Adipocyte (in vitro differentiated cells): ENCODE measurements at places on chromosomes 5 and 9.

DNA sequence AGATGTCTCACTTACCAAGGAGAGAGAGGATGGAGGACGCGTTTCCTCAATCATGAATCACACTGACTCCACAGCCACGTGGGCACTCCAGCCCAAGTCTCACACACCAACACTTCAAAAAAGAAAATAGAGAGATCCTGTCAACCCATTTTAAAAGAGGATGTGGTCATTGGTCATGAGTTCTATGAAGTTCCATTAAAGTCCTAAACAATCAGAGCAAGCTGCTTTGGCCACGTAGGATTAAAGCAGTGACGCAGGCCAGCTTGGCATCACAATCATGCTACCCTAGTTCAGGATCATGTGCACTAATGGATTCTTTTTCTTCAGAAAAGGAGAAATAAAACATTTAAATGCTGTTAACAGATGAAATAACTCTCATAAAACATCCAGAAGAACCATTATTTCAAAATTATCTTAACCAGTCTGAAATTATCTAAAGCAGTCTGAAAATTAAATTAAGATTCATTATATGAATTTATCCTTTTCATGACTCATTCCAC, 108.1 kb downstream of the SEMA5A start:
- DNase-seq, result peak; percentile 28

- DNase-seq, result no peak
These were observed 214.4 kb downstream of the MCTP1 start for GRCh38 chr5:95070453-95070852.

GRCh38 chr5:10635257-10635866, 71.5 kb downstream of the ANKRD33B start:
- DNase-seq, result no peak

DNA sequence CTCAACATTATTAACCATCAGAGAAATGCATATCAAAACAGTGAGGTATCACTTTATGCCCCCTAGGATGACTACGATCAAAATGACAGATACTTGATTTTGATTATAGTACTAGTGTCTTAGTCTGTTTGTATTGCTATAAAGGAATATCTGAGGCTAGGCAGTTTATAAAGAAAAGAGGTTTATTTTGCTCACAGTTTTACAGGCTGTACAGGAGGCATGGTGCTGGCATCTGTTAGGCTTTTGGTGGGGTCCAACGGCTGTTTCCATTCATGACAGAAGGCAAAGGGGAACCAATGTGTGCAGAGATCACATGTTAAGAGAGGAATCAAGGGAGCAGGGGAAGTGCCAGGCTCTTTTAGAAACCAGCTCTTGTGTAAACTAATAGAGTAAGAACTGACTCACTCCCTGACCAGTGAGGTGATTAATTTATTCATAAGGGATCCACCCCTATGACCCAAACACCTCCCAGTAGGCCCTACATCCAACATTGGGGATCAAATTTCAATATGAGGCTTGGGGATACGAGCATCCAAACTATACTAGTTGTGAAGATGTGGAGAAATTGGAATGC, 16.0 kb upstream of the AFF4 start:
- DNase-seq, result no peak

- no peak for DNase-seq
These were observed 232.8 kb downstream of the NR2F1-AS1 start for GRCh38 chr5:93348231-93348630.

GRCh38 chr9:88433583-88434255, 45.5 kb downstream of the SPIN1 start:
- peak; percentile 10 for DNase-seq

DNA sequence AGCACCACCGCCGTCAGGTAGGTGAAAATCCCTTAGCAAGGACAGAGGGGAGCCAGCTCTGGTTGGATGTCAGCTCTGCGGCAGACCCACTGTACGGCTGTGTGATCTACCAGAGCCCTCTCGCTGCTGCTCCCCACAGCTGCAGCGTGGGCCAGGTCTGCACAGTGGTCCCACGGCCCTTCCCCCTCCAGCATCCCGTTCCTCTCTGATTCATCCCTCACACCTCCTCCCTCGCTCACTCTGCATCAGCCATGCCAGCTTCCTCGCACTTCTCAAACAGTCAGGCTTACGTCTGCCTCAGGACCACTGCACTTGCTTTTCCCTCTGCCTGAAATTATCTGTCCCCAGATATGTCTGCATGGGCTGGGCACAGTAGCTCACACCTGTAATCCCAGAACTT, 26.6 kb upstream of the CFAP157 start:
- DNase-seq, result no peak

DNA sequence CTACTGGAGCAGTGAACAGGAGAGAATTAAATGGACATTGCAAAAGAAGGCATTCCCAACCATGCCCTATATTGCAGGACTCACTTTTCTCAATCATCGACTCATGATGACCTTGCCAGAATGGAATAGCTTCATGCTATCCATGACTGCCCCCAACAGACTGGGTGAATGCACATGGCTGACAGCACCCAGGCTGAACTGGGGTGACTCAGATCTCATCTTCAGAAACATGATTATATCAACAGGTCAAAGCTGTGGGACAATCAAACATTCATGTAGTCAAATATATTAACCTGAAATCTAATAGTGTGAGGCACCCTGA, 34.7 kb upstream of the MIER3 start:
- DNase-seq, result peak; percentile 6

DNA sequence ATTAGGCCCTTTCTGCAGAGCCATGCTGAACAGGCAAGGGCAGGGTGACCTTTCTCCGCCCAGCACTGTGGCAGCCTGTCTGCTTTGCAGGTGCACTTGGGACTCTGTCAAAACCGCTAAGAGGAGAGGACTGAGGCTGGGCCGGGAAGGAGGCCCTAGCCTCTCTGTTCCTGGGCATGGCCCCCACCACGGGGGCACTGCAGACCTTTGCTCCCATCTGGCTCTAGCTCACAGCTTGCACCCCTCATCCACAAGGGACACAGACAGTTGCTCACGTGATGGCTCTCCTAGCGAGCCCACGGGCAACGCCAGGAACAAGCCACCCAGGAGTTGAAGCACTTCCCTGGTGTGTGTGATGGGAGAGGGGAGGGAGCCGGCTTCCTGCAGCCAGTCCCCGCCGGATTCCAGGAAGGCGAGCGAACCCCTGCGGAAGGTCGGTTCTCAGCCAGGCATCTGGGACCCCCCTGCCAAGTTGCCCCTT, 43.0 kb upstream of the FCN1 start:
- DNase-seq, result no peak

DNA sequence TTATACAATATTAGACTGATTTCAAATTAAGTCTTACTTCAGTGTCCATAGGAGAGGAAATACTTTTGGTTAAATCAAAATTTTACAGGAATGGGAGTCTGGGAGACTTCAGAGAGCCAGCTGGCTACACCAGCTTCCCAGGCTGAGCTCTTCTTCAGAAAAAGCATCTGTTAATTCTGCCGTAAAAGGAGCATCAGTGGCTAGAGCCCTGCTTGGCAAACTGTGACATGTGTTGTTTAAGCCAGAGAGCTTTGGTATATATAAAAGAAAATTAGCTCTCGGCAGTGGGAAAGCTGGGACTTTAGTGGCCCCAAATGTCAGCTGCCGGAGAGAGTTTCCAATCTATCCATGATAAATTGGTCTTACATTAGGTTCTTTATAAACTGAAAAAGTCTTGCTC, 378.8 kb upstream of the TUSC1 start:
- no peak for DNase-seq

- no peak for DNase-seq
These were observed at the start of gene CCL19 for GRCh38 chr9:34690983-34691935. CCL19 (minus strand) TSS chr9:34691276; CDS start chr9:34691139, 137 bp downstream.

GRCh38 chr5:114419067-114419388, 57.2 kb downstream of the KCNN2 start:
- DNase-seq, result no peak
